ENCODE measurements at places on chromosomes 3 and 15.
A peak's percentile ranks its signal among the peaks of the same experiment; 100 is the strongest.

DNA sequence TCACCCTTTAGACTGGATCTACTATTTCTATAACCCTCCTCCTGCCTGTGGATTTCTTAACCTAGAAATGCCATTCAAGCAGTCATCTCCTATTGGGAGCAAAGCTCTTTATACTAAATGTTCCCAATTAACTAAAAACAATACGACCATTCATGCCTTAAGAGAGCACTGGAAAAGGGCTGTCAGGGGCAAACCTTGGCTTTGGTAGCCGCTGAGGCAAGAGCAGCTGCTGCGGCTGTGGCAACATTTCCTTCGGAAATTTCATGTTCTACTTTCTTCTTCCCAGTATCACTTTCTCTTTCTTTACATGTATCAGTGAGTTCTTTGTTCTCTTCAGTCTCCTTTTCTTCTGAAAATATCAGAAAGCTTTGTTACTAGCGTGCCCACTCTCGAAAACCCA lies 56.3 kb upstream of the CSPG5 start:
- no peak for DNase-seq

DNA sequence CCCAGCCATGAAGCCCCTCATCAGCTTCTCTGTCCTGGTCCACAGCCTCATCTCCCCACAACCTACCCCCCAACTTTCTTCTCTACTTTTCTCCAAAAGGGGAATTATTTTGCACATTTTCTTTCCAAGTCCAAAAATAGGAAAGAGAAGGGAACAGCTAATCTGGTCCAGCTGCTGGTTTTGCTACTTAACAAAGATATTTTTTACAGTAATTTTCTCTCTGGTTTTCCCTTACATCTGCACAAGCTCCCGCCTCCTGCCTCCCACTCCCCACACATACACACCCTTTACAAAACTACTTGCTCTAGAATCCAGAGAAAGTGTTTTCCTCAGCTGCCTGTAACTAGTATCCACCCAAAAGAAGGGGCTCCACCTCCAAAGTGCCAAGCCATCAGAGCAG lies 177.2 kb downstream of the POLR2M start:
- DNase-seq, result no peak

GRCh38 chr15:41695750-41696436 lies 35.7 kb downstream of the MGA start:
- peak; percentile 66 for DNase-seq

- no peak for DNase-seq
Measured at GRCh38 chr3:160355826-160356225, 43.2 kb downstream of the IFT80 start.

- DNase-seq, result no peak
Measured at GRCh38 chr3:127829537-127829936, 7.2 kb upstream of the MGLL start.

GRCh38 chr3:15750143-15750542 lies 47.6 kb downstream of the ANKRD28 start:
- DNase-seq, result no peak

GRCh38 chr3:143658861-143659260 lies 189.4 kb downstream of the SLC9A9 start:
- no peak for DNase-seq

DNA sequence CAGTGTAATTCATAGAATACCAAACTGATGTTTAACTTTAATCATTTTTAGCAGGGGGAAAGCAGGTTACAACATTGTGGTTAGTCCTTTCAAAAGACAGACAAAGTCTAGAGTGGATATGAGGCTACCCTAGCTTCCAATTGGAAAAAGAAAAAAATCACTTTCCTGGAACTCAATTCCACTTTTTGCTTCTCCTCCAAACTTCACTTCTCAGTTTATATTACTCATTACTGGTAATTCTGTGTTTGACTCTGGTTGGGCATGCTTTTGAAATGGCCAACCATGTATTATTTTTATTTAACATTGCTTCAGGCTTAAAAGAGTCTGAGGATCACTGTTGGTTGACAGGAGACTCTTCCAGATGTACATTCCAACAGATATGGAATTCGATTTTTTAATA lies 84.8 kb downstream of the RAP2B start:
- no peak for DNase-seq

DNA sequence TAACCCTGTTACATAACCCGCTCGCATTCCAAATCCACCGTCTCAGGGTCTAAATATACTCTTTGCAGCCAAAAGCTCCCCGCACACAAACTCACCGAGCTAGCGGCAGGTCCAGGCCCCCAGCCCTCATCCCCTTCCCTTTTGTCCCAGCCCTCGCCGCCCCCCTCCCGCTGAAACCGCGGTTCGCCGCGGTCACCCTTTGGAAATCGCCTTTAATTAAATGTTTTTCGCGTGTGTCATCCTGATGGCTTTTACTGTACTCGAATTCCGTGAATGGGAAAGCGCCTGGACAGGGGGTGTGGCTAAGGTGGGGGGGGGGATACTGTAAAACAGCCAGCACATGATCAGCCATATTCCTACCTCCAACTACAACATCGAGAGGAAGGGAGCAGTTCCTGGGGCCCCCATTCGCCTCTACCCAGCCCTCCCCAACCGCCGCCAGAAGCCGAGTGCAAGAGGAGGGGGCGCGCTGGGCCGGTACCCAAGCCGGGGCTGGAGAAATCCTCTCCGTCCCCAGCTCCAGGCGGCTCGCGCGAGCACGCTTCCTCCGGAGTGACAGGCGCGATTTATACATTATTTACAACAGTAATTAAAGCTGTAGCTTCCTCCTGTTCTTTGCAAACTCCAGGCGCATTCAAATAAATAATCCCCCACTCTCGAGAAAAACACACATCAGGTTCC lies 1.7 kb downstream of the RORA start:
- no peak for DNase-seq

GRCh38 chr3:106401666-106402490 lies 533.1 kb upstream of the CBLB start:
- no peak for DNase-seq

DNA sequence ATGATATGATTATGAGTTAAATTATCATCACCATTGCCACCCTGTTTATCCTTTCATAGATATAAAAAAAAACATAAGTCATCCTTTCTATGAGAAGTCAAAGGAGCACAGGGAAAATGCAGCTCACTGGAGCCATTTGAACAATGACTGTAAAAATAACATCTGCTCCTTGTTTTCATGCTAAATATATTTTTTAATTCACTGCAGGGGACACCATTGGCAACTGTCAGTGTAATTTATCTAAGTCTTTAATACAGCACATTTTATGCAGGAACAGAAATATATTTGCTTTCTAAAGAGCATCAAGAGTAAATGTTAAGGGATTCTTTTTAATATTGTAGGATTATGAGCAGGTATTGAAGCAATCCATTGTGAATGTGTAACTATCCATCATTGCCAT lies 371.3 kb downstream of the ZBBX start:
- DNase-seq, result no peak

DNA sequence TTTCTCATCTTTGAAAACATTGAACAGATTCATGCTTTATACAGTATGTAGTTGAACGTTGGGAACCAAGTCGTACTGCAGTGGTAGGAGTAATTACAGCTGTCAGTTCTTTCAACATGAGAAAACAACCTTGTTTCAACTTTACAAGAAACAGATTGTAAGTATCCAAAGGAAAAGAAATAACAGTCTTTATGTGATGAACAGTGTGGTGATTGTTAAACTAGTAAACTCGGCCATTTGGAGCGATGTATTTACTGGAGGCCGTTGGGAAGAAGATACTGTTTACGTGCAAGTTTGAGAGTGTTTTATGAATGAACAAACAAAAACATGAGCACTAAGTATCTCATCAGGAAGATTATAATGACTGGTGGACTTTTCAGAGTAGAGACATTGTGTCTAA lies 48.4 kb downstream of the EPHA3 start:
- DNase-seq, result no peak

DNA sequence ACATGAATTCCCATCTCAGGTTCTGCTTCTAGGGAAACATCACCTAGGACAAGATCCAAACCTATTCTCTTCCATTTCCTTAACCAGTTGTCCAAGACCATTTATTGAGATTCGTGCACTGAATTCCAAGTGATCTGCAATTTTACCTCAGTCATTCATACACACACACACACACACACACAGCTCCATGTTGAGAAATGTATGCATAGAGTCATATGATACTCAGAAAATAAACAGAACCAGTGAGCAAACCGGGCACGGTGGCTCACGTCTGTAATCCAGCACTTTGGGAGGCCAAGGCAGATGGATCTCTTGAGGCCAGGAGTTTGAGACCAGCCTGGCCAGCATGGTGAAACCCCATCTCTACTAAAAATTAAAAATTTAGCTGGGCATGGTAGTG lies 6.1 kb upstream of the KPNA1 start:
- DNase-seq, result no peak

GRCh38 chr3:45362758-45363157 lies 25.6 kb upstream of the LARS2 start:
- DNase-seq, result no peak

GRCh38 chr15:50176869-50177268 lies 5.1 kb upstream of the SLC27A2 start:
- no peak for DNase-seq

- no peak for DNase-seq
Measured at GRCh38 chr15:63104727-63105126, 16.9 kb upstream of the LACTB start.

DNA sequence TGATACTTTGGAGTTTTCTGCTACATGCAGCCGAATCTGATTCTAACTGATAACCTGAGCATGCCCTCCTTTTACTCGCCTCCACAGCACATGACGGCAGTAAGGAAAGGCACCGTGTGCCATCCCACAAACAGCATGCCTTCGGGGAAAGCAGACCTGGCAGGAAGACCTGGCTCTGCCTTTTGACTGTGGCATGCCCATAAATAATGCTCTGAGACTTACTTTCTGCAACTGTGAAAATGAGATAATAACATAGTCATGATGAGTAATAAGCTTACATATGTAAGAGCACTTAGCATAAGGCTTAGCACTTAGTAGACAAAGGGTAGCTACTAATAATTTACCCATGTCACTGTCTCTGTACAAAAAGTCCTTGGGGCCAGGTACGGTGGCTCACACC lies 32.9 kb downstream of the MTHFS start:
- DNase-seq, result no peak

GRCh38 chr3:69932501-69932900 lies 67.0 kb upstream of the SAMMSON start:
- DNase-seq, result no peak

- DNase-seq, result no peak
Measured at GRCh38 chr3:23221136-23221535, 18.0 kb downstream of the UBE2E2 start.

GRCh38 chr15:55250392-55250791 lies 39.2 kb downstream of the RAB27A start:
- DNase-seq, result no peak

DNA sequence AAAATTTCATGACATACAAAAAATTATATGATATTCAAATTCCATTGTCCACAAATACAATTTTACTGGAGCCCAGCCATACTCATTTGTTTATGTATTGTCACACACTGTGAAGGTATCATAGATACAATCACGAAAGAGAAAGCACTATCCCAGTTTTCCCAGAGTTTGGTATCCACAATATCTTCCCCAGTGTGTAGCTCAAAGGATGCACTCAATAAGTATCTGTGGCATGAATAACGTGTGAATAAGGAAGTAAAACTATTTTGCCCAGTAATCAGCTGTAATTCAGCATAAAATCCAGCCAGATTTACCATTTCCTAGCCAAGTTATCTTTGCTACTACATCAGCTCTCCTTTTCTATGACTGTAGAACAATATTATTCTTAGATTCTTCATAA lies 131.3 kb upstream of the KCNMB2 start:
- DNase-seq, result no peak

DNA sequence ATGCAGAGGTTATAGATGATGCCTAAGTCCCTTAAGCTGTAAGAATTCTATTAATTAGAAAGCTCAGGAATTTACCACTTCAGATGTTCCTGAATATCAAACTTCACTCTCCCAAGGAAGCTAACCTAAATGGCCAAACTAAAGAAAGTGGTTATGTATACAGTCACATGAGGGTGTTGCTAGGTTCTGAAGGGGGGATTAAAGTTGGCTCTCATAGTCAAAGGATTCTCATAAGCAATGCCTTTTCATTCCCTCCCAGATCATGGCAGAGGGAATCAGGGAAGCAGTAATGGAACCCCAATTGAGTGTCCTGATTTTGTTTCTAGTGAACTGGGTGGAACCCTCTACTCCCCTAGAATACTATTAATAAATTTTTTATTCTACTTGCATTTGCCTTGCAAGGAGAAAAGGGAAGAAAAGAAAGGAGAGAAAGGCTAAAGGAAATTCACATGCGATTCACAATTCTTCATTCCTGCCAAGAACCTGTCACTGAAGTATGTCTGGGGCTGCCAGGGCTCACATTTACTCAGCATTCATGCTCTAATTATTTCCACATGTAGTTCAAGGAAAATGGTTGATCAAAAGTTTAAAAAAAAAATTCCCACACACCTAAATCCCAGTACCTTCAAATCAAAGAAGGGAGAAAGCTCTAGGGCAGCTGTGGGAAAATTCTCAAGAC lies 25.1 kb downstream of the FSTL1 start:
- DNase-seq, result no peak

DNA sequence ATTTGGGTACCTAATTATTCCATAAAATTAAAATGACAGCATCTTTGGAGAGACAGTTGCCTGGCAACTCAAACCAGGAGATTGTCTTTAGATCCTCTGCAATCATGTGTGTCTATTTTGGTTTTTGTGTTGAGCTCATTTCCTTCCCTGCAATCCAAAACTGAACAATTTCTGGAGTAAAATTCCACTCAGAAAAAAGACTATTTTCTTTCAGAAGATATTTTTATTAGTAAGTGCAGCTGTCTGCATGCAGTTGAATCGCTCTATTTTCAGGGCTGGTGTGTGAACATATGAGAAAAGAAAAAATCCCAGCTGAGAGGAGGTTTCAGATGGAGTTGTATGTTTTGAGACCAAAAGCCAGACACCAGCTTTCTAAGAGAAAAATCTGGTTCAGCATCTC lies 41.9 kb upstream of the DYNC1LI1 start:
- DNase-seq, result no peak

DNA sequence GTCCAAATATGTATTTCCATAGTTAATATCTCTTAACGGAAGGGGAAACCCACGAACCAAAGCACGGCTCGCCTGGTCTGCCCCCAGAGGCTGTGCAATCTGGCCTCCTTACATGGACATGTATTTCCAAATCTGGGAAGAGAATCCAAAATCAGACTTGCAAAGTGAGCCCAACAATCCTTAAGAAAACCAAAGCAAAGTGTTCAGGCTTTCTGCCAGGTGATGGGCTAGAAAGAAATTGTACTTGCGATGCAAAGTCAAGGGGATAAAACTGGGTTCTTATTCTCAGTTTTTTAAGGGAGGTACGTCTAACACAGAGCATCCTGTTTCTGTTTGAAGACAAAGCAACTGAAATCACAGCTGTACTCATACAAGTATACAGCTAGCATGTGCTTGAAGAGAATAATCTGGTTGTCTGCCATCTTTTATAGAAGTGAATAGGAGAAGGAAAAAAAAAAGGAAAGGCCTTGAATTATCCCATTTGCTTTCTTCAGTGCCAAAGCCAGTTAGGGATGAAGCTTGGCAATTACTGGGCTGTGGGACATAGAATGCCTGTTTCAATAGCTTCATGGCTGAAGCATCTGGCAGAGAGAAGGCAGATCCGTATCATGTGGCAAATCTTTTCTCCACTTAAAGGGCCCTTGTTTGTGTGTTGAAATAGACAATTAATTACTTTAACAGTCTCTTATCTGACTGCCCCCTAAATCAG lies 48.4 kb downstream of the LRIG1 start:
- DNase-seq, result no peak

GRCh38 chr3:152960684-152961083 lies 125.8 kb downstream of the P2RY1 start:
- no peak for DNase-seq
